ENCODE measurements at places on chromosomes 6 and 20.

- no peak for DNase-seq
These were observed 184.1 kb downstream of the SLC24A3 start for GRCh38 chr20:19396460-19397081.

DNA sequence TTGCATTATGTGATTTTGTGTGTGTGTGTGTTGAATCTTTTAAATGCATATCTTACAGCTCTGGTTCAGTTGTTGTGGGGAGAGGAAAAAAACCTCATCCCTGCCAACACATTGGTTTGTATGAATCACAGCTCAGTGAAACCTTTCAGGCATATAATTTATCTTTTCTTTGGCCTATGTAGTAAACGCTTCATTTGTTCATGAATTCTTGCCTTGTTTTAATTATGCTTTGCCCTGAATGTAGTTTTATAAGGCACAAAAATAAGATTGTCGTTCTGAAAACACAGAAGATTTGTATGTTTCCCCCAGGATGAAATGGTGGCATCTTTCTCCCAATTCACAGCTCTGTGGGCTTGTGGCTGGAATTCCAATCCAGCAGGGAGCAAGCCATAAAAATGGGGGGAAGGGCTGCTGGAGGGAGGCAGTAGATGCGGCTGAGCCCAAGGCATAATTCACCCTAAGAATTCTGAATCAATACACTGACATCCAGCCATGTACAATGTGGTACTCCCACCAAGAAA lies 45.1 kb downstream of the BCAS1 start:
- no peak for DNase-seq

DNA sequence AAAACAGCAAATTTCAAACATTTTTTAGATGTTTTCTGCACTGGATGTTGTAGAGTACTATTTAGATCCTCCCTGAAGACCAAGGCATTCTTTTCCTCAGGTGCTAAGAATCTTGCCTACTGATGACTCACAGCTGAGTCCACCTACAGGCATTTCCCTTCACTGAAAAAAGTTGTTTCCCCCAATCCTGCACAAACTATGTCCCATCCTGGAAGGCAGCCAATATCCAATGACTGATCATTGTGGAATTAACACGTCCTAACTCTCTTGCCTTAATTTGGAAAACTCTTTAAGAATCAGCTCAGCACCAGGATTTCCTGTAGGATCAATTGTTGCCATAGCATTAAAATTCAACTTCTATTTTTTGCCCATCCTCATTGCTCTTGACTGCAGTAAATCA lies 268.4 kb upstream of the IRAK1BP1 start:
- DNase-seq: peak; percentile 89

DNA sequence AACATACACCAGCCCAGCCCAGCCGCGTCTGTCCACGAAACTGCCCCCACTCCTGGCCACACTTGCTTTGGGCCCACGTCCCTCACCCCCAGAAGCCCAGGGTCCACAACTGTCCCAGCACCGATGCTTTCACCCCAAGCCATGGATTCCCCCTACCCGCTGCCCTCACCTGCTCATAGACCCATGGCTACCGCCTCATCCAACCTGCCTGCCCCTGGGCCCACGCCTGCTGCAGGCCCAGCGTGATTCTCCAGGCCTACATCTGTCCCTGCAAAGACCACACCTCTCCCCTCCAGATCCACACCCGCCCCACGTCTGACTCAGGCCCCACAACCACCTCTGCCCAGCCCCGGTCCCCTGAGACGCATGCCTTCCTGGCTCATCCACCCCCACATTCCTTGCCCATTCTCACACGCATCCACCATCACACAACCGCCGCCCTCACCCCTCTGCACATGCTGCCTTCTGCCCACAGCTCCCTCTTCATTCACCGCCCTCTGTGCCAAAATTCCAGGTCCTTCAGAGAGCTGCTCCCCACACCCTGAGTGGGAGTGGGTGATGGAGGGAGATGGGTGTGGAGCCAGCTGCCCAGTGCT lies 86.7 kb downstream of the GRM4 start:
- peak; percentile 56 for DNase-seq

DNA sequence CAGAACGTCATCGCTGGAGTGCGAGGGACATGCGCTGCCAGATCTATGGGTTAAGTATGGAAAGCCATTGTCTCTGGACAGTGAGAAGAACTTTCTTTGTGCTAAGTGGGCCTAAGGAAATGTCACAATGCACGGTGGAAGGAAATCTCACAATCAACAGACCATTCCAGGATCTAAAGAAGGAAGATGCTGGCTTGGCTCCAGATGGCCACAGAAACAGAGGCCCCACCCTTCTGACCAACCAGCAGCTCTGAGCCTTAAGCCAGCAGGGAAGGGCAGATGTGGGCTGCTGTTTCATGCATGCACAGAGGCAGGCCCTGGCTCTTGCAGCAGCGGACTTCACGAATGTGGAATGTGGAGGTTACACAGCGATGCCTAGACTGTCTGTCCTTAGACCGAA lies 156.3 kb downstream of the SOBP start:
- peak; percentile 63 for DNase-seq

GRCh38 chr20:60038400-60039008 lies 80.3 kb downstream of the CDH26 start:
- DNase-seq: no peak

GRCh38 chr6:156058356-156058755 lies 602.7 kb upstream of the NOX3 start:
- no peak for DNase-seq

DNA sequence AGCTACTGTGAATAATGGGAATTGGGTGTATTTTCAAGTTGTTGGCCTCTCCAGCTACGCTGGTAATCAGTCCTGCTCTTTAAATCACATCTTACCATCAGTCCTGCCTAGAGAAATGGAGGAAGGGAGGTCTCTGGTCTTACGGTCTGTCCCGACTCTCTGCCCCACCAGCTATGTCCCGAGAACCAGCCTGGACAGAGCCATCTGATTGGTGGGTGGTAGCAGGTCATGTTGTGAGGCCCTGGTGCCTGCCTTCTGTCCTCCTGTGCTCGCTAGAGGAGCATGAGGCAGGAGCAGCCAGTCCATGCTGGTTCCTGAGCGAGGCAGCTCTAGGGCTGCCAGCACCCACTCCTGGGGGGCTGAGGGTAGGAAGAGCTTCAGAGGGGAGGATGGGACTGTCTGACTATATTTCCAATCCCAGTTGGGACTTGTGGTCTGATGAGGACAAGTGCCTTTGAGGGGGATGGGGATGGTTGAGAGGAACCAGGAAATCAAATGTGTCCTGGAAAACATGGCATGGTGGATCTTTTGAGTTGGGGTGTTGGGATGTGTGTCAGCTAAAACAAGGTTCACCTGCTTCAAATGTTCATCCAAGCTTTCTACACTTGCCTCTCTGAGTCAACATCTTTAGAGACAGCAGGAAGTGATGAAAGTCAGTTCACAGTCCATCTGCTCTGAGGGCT lies 33.0 kb downstream of the SYNJ2 start:
- DNase-seq: no peak

DNA sequence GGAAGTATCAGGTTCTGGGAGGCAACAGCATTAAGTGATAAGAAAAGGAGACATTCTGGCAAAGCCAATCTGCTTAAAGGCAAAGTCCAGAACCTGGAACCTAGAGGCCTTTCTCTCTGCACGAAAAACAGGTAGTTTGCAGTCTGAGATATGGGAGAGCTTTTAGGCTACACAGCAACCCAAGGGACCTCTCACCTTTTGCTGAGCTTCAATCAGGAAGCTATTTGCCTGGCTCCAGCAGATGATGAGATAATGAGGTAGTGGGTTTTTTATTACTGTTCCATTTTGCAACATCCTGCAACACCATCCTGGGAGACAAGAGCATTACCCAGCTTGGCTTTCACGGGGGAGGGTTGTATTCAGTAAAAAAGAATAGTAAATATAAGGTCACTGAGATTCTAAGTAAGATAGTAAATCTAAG lies 143.1 kb downstream of the ADGRG6 start:
- DNase-seq: no peak
